ENCODE measurements at places on chromosomes 11 and 22.

- DNase-seq: no peak
- H3K4me1 ChIP-seq: peaks cover 7% of the 10 kb centered on the region
- peaks cover 9% of the 10 kb centered on the region for H3K27me3 ChIP-seq
- no peak overlapping the region for H3K4me3 ChIP-seq
Measured at GRCh38 chr22:48314073-48314472, 1513.6 kb downstream of the BRD1 start.

DNA sequence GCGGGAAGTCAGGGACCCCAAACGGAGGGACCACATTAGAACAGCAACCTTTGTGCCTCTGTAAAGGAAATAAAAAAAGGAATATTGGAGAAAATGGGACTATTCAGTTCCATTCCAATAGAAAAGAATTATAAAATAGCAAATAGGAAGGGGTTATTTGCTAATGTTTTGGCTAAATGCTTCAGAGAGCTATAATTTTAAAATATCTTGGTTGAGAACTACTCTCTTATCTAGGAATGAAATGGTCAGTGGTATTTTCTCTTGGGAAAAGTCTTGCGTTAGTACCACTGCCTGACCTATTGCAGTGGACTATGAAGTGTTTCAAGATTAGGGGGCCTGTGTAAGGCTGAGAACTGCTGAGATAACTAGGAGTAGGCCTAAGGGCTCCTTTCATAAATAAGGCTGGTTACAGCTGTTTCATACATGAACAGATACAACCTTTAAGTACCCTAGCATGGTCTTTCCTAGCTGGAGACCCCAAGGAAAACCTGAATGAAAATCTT lies 6.9 kb upstream of the WEE1 start:
- no peak for DNase-seq
- no peaks in the 10 kb centered on the region for H3K27me3 ChIP-seq
- peaks cover 41% of the 10 kb centered on the region for H3K4me1 ChIP-seq

GRCh38 chr11:118625036-118625690 lies 17.7 kb downstream of the PHLDB1 start:
- no peak overlapping the region for H3K27ac ChIP-seq
- peaks cover 34% of the 10 kb centered on the region for H3K4me1 ChIP-seq
- DNase-seq: no peak
- peaks cover 11% of the 10 kb centered on the region for H3K36me3 ChIP-seq
- H3K4me3 ChIP-seq: no peak overlapping the region

DNA sequence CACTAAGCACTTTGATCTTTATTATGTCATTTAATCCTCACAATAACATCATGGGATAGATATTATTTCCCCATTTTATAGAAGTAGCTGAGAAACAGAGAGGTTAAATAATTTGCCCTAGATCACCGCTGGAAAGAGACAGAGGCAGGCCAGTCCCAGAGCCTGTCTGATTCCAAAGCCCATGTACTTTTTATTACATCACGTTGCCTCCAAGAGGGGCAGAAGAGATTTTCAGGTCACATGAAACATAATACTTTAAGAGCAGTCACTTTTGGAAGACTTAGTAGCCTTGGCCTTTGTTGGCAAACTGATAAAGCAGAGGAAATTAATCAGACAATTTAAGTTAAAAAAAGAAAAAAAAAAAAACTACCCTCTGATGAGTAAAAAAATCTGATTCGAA lies 200.2 kb upstream of the ARHGAP20 start:
- no peak overlapping the region for H3K4me3 ChIP-seq
- no peaks in the 10 kb centered on the region for H3K36me3 ChIP-seq

DNA sequence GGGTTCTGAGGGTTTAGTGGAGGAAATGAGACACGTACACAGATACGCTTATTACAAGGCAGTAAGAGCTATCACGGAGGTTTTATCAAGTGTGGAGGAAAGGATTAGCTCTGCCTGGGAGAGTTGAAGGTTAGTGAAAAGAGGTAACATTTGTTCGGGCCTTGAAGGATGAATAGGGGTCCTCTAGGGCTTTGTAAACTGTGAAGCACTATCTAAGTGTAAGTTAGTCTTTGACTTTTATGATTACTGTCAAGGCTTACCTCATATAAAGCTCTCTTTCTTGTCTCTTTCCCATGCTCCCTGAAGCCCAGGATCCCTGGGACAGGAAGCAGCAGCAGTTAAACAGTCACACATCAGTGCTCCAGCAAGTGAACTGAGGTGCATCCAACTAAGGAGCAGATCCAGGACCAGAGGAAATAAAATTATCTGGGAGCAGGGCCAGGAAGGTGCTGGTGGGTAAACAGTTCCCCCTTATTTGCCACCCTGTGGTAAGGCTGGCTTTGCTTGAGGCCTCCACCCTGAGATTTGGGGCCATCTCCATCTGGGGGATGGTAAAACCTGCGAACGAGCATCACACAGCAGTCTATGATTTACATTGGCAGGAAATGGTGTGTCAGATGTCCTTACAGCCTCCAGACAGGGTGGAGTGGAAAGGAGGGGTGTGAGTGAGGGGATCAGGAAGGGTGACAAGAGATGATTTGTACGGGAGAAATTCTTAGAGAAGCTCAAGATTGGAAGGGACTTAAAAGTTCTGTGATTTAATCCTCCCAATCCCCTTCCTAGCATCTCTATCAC lies 27.2 kb downstream of the GVQW3 start:
- H3K36me3 ChIP-seq: no peaks in the 10 kb centered on the region
- H3K4me3 ChIP-seq: no peak overlapping the region
- no peaks in the 10 kb centered on the region for H3K4me1 ChIP-seq
- DNase-seq: no peak
- H3K27me3 ChIP-seq: peaks cover 7% of the 10 kb centered on the region
- H3K27ac ChIP-seq: no peak overlapping the region

- H3K27me3 ChIP-seq: peaks cover 5% of the 10 kb centered on the region
- H3K36me3 ChIP-seq: no peaks in the 10 kb centered on the region
- DNase-seq: no peak
Measured at GRCh38 chr11:110801328-110801727, 89.1 kb upstream of the ARHGAP20 start.

DNA sequence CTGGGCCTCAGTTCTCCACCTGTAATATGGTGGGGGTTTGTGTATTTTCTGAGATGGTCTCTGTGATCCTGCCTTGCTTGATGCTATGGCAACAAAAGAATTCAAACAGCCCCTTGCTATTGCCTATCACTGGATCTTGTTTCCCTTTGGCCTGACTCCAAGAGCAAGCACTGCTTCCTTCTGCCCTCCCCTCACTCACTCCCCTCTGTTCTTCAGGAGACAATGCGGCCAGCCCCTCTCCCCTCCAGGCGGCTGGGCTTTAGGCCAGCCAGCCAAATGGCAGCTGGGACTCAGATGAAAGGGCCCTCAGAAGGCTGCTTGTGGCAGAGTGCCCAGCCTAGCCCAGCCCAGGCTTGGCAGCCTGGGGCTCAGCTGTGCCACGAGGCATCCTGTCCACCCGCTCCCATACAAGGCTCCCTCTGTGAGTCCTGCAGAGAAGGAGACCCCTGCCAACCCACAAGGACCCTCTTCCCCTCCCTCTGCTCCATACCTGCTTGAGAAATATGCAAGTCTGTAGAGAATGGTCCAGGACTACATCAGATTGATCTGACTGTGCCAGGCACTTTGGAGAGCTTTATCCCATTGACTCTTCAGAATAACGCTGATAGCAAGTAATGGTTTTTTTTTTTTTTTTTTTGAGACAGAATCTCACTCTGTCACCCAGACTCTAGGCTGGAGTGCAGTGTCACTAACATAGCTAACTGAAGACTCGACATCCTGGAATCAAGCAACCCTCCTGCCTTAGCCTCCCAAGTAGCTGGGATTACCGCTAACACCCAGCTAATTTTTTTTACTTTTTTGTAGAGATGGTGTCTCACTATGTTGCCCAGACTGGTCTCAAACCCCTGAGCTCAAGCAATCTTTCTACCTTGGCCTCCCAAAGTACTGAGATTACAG lies 7.6 kb upstream of the KCTD14 start:
- peak; percentile 67 for DNase-seq
- no peaks in the 10 kb centered on the region for H3K36me3 ChIP-seq
- peak overlapping the region; percentile 13 for H3K4me3 ChIP-seq
- peaks cover 38% of the 10 kb centered on the region for H3K4me1 ChIP-seq
- peak overlapping the region; percentile 98 for H3K27ac ChIP-seq

DNA sequence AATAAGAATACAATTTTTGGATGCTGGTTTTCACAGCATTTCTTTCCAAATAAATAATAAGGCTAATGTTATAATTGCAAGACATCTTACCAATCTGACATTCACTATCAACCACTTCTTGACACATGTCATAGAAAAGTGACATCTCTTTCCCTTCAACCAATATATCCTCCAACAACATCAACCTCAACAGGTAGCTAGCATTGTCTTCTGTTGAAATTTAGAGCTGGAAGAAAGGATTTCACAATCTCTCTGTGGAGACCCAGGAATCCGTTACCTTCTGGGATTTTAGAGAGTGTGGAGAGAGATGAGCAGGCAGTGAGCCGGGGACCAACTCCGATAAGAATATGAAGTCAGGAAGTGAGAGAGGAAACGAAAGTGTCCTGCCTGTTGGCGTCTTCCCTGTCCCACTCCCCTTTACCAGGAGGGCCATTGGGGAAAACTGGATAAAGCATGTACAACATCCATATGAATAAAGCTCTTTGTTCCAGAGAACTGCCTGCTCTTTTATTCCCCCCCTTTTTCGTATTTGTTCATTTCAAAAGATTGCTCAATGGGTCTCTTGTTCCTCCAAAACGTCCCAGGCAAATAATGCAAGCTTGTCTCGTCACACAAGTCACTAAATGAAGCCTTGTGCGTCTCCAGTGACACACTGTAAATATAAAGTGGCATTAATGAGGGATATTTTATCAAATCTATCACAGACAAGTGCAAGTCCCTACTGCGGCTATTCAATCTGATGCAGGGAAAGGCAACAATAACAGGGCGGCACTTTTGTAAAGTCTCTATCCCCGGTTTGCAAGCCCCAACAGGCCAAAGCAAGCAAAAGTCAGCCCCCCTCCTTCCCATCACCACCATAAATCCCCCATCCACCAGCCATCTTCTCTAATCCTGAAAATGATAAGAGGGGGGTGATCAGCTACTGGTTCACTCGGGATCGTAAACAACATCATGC lies 3.4 kb downstream of the CADM1 start:
- H3K27ac ChIP-seq: no peak overlapping the region
- no peak for DNase-seq
- H3K27me3 ChIP-seq: peaks cover 2% of the 10 kb centered on the region
- no peak overlapping the region for H3K4me3 ChIP-seq
- H3K4me1 ChIP-seq: peaks cover 21% of the 10 kb centered on the region

- H3K4me1 ChIP-seq: peaks cover 4% of the 10 kb centered on the region
- H3K27ac ChIP-seq: no peak overlapping the region
- H3K4me3 ChIP-seq: no peak overlapping the region
Measured at GRCh38 chr11:6251990-6252473, 7.6 kb upstream of the CCKBR start.

DNA sequence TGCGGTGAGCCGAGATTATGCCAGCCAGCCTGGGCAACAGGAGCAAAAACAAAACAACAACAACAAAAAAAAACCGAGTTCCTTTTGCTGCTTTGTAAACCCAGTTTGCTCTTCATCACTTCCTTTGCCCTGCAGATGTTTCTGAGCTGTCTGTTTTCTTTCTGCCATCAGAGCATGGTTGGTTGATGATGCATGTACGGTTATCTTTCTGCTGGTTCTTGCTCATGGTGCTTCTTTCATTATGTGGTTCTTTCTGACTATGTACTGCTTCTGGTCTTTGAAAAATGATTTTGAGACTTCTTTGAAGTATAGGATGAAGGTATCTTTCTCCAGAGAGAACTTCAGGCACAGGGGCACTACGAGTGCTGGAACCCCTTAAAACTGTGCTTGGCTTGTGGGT lies 13.2 kb downstream of the TANGO2 start:
- no peak for DNase-seq
- H3K36me3 ChIP-seq: no peaks in the 10 kb centered on the region
- no peaks in the 10 kb centered on the region for H3K27me3 ChIP-seq
- no peak overlapping the region for H3K27ac ChIP-seq
- H3K4me1 ChIP-seq: no peaks in the 10 kb centered on the region

Data from mesothelial cell of epicardium (in vitro differentiated cells).